Cerebellum (tissue), 4 donors: ENCODE measurements at places on chromosomes 2 and 18. TPM values are rescaled to one million over a fixed set of nuclear protein-coding genes. Genes with fewer than 3 reads are reported as not detected.

KYNU gene
- 0.27 TPM for total RNA-seq

CD8B gene
- total RNA-seq, result 0.27 TPM

MPP4 gene
- 0.45 TPM for total RNA-seq

IL1RL1 gene
- total RNA-seq, result 0.27 TPM

PLCD4 gene
- total RNA-seq, result 1.2 TPM
